ENCODE measurements at places on chromosomes 4 and X. TPM values are rescaled to one million over a fixed set of nuclear protein-coding genes. Genes with fewer than 3 reads are reported as not detected.

The HEPH gene
- 23.5 TPM for total RNA-seq

The GDPD2 gene
- not detected for total RNA-seq

DNA sequence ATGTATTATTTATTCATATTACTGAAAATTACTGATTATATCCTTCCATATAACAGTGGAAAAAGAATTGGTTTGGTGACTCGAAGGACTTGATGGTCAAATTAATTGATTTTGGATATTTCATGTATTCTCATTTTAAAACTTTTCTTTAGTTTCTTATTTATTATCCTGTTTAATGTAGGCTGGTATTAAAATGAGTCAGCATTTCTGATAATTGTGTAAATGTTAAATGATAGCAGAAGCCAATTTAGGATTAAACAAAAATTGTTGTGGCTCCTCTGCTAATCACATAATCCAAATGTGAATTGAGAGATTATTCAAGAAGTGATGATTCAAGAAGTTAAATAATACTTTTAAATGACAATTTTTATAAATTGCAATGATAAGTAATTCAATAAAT, 38.7 kb downstream of the PDLIM5 start:
- H3K27me3 ChIP-seq, result no peaks in the 10 kb centered on the region
- H3K4me3 ChIP-seq, result no peak overlapping the region
- H3K27ac ChIP-seq, result no peak overlapping the region
- H3K36me3 ChIP-seq, result peaks cover 3% of the 10 kb centered on the region
- DNase-seq, result no peak

GRCh38 chr4:85700362-85700761, 225.4 kb downstream of the ARHGAP24 start:
- H3K4me1 ChIP-seq, result no peaks in the 10 kb centered on the region
- no peak overlapping the region for H3K27ac ChIP-seq
- H3K36me3 ChIP-seq, result no peaks in the 10 kb centered on the region
- DNase-seq, result no peak
- H3K4me3 ChIP-seq, result no peak overlapping the region

- no peak overlapping the region for H3K4me3 ChIP-seq
- H3K4me1 ChIP-seq, result no peaks in the 10 kb centered on the region
- no peak for DNase-seq
- no peaks in the 10 kb centered on the region for H3K27me3 ChIP-seq
- no peak overlapping the region for H3K27ac ChIP-seq
These were observed 171.1 kb downstream of the HHIP start for GRCh38 chr4:144817081-144817480.
